Germinal center (tissue), 1 donor: ENCODE measurements at places on chromosomes 12 and 14.
A peak's percentile ranks its signal among the peaks of the same experiment; 100 is the strongest.

DNA sequence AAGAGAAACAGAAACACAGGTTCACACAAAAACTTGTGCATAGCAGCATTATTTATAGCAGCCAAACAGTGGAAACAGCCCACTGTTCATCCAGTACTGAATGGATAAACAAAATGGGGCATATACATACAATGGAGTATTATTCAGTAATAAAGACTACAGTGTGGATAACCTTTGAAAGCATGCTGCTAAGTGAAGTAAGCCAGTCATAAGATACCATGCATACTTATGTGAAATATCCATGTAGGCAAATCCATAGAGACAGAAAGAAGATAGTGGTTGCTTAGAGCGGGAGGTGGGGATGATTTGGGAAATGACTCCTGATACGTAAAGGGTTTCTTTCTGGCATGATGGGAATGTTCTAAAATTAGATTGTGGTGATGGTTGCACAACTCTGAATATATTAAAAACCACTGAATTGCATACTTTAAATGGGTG, 99.4 kb downstream of the CRADD start:
- DNase-seq, result no peak

DNA sequence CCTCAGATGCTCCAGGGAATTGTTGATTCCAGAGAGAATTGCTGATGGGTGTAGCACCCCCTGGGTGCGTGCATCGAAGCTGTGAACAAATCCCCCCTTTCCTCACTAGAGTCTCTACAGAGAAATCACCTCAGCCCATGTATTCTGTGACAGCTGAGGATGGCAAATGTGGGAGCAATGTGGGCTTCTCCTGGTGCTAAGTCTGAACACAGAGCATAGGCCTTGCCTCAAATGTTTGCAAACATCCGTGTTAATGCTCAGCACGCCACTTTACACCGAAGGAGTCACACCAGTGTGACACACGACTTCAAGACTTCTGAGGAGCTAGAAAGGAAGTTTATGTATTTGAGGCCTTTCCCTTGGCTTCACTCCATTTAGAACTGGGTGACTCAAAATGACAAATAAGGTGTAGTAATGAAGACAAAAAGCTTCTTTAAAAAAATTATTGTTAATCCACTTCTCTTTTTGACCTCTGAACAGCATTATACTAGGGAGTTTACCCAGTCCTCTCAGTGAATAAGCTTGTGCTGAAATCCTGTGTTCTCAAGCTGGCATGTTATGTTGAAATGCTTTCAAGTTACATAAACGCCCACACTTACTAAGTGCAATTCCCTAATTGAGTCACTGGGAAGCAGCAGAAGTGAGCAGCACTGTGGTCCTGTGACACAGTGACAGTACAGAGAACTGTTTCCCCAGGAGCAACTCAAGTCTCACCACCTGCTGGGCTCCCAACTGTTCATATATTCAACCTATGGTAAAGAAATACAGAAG, 92.9 kb downstream of the FAR2 start:
- no peak for DNase-seq

GRCh38 chr12:104729091-104729490, 229.0 kb downstream of the SLC41A2 start:
- no peak for DNase-seq

- no peak for DNase-seq
These were observed 67.7 kb downstream of the EPS8 start for GRCh38 chr12:15721316-15722115.

DNA sequence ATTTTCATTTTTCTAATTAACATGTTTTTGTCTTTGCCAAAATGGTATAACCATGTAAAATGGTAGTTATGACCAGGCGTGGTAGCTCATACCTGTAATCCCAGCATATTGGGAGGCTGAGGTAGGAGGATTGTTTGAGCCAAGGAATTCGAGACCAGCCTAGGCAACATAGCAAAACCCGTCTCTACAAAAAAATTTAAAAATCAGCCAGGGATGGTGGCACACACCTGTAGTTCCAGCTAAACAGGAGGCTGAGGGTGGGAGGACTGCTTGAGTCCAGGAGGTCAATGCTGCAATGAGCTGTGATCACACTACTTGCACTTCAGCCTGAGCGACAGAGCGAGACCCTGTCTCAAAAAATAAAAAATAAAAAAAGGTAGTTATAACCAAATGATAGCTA, 23.1 kb downstream of the PPTC7 start:
- DNase-seq, result no peak

GRCh38 chr14:69327507-69327906, 67.5 kb downstream of the GALNT16 start:
- no peak for DNase-seq

GRCh38 chr12:55626154-55626553, 10.5 kb upstream of the OR10P1 start:
- no peak for DNase-seq

DNA sequence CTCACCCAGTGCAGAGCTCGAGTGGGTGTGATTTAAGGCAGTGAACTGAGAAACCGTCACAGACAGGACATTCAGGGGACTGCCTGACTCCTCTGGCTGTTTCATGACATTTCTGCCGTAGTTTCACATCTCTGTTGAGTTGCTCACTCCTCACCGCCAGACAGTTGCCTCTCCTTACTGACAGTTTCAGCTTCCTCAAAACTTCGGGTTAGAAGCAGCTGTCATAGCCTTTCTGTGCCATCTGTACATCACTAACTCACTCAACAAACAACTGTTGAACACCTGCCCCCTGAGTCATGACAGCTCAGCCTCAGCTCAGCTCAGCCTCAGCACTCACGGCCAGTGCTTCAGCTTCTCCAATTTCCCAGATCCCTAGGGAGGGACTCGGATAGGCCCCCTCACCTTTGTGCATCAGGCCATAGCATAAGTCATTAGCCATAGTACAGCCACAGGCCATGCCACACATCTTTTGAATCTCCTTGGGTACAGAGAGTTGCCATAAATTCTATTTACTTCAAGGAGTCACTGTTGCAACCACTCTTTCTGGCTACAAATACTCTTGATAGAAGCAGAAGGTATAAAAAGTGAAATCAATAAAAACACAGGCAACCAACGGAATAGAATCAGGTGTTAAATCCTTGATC, 6.2 kb upstream of the SLC15A4 start:
- peak; percentile 77 for DNase-seq

DNA sequence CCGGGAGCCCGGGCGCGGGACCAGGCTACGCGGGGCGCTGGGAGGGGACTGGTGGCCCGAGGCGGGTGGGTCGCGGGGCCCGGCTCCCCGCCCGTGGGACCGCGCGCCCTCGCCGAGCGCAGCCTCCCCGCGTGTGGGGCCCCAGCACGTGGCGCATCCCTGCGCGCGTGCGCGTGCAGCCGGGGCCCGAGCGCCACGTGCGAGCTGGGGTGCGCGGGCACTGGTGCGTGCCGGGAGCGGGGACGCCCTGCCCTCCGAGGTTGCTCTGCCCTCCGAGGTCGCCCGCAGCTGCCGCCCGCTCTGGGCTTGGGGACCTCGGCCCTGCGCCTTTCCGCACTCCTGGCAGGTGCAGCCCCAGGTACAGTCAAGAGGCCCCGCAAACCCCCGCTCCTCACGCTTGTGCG, 365 bp upstream of the CCDC88C start:
- peak; percentile 74 for DNase-seq

GRCh38 chr14:58663494-58664111, 25.8 kb downstream of the DACT1 start:
- no peak for DNase-seq

- DNase-seq, result no peak
These were observed 2.2 kb downstream of the IRF2BPL start for GRCh38 chr14:77026166-77026929.

DNA sequence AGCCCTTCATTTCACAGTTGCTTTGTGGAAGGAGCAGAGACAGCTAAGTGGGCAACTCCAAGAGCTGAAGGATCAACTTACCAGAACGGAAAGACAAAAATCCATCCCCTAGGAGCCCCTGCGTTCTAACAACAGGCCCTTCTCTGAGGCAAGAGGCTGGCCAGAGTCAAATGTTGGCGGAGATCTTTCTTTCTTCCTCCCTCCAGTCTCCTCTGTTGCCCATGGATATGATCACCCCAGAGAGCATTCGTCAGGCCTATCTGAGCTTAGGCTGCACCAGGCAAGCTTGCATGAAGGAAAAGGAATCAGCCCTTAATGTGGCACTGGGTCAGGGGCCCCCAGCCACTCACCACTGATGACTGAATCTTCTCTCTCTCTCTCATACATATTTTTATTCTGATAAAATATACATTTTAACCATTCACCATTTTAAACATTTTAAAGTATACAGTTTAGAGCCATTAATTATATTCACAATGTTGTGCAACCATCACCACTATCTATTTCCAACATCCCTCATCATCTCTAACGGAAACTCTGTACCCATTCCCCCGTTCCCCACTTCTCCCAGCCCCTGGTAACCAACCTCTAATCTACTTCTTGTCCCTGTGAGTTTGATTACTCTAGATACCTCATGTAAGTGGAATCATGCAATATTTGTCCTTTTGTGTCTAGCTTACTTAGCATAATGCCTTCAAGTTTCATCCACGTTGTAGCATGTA, 52.9 kb upstream of the CCND2 start:
- DNase-seq, result no peak

GRCh38 chr14:65042296-65042695, 55.6 kb downstream of the FNTB start:
- no peak for DNase-seq

DNA sequence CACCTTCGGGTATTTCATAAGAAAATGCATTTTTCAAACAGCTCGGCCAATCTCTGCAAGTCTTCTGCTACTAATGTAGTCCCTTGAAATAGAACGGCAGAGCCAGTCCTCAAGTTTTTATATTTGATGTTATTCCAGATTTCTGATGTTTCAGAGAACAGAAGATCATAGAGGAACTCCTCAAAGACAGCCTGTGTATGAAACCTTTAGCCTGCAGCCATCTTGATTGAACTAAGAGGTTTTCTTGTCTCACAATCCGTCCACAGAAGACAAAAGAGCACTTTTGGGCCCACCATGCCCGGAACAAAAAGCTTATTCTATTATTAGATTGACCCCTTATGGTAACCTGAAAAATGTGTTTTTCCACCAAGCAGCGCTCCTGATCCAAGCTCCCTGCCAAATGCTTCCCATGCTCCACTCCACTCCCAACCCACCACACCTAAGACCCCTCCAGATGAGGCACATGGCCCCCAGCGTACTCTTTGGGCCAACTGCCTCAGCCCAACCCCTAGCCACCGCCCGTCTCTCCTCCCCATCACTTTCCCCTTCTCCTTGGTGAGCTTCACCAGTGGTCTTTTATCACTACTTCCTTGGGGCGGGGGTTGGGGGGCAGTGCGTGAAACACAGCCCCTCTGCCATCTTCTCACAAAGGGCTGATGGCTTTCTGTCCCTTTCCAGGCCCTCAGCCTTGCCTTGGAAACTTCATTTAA, 175.8 kb downstream of the CALM1 start:
- DNase-seq, result no peak

GRCh38 chr14:71996610-71997009, 64.4 kb downstream of the RGS6 start:
- no peak for DNase-seq

DNA sequence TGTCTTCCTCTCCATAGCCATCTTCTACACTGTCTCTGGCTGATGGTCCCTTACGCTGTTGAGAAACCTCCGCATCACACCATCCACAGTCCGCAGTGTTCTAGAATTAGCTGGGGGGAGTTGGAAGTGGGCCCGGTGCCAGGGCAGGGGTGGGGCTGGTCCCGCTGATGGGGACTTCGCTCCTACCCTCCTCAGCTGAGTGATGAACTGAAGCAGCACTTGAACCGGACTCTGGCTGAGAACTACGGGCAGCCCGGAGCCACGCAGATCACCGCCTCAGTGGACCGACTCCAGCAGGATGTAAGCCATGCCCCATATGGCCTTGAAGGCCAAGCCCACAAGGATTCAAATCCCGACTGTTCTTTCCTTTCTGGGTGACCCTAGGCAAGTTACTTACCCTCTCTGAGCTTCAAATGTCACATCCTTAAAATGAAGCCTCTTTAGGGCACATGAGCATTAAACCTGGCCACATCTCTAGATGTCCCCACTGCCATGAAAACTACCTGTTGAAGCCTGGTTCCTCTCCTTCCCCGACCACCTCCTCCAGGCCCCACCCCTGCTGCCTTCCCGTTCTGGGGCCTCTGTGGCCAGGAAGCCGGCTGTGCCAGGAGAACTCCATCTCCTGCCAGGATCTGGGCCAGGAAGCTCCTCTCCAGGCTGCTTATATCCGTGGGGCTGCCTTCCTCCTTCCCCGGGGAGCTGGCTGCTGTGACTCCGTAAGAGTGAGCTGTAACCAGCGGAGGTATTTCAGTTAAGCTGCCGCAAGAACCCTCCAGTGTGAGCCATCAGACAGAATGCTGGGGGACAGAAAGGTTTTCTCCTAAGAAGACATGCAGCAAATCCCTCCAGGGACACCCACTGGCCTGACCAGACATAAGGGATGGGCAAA, 53.1 kb downstream of the TSPAN11 start:
- no peak for DNase-seq

GRCh38 chr12:190881-191280, 23.1 kb downstream of the SLC6A12 start:
- DNase-seq, result no peak

- no peak for DNase-seq
These were observed 223.3 kb downstream of the RGS6 start for GRCh38 chr14:72155379-72155993.

- DNase-seq, result no peak
These were observed 77.6 kb downstream of the MOK start for GRCh38 chr14:102227184-102227964.

GRCh38 chr14:32050878-32051277, 26.2 kb upstream of the ARHGAP5 start:
- no peak for DNase-seq

DNA sequence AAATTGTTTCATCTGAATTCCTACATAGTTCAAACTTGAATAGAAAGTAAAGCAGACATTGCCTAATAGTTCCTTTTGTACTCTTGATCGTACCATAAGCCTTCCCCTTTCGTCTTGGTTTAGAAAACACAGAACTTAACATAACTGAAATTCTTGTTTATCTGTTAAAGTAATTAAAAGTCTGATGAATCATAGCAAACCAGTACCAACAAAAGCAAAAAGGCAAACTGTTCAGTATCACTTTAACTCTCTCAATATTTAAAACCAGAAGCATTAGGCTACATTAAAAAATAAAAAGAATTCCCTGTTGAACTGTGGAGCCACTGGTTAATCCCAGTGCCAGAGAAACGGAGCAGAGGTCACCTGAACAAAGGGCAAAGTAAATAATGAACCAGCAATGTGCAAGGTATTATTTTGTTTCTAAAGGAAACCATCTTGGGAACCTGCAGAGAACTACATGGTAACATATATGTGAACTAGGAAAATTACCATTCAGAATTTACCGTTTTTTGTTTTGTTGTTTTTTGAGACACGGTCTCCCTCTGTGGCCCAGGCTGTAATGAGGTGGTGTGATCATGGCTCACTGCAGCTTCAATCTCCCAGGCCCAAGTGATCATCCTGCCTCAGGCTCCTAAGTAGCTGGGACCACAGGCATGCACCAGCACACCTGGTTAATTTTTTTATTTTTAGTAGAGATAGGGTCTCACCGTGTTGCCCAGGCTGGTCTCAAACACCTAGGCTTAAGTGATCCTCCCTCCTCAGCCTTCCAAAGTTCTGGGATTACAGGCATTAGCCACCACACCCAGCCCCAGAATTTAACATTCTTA, 17.1 kb upstream of the HIGD1C start:
- DNase-seq, result no peak
